GM12865 (cell line): ENCODE measurements at places on chromosomes 1 and 21.

DNA sequence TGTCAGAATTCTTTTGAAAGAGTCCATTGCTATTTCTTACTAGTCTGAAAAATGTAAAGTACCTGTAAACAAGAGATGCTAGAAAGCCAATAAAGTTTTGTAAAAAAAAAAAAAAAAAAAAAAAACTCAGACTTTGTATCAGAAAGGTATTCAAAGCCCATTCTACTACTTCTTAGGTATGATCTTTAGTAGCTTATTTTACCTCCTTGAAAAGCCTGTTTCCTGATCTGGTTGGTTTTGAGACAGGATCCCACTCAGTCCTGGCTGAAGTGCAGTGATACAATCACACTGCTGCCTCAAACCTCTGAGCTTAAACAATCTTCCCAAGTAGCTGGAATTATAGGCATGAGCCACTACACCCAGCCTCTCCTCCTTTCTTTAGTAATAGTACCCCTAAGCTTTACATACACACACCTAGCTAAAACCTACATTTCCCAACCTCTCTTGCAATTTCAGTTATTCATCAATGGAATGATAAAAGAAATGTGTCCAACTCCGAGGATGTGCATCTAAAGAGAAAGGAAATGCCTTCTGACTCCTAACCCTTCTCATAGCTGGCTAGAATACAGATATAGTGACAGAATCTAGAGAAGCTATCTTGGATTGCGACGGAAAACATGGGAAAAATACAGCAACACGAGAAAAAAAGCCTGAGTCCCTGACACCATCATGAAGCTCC lies 30.6 kb downstream of the EPS15 start:
- DNase-seq = no peak

GRCh38 chr1:169044296-169044695 lies 62.2 kb upstream of the ATP1B1 start:
- DNase-seq = peak; percentile 77

GRCh38 chr1:242788771-242789170 lies 264.3 kb upstream of the PLD5 start:
- DNase-seq = peak; percentile 24

DNA sequence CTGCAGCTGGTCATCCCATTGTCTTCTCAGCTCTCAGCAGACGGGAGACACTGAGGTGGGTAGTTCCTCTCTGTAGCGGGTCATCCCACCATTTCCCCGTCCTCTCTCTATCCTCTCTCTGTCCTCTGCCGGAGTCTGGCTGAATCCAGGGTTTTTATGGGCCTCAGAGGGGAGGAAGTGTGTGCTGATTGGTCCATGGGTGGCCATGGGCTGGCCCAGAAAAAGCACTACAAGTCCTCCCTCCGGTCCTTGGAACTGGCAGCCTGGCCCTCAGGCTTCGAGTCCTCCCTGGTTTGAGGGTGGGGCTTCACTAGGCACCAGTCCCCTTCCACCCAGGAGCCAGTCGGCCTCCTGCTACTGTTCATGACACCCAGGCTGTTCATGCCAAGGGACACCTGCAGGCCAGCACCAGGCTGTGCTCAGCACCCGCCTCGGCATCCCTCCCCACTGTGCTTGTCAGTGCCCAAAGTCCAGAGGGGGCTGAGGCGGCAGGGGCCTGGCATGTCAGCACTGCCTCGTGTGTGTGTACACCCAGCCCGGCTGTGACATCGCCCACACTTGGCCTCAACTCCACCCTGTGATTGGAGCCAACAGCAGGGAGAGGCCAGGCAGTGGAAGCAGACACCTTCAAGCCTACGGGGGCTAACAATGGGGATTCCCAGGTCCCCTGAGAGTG lies 23.0 kb upstream of the LRRC8C start:
- no peak for DNase-seq

- peak; percentile 56 for DNase-seq
Measured at GRCh38 chr1:46735708-46736324, 16.9 kb upstream of the EFCAB14 start.

GRCh38 chr1:219086956-219087469 lies 86.7 kb upstream of the LYPLAL1 start:
- no peak for DNase-seq

- no peak for DNase-seq
Measured at GRCh38 chr1:112143871-112144441, 154.5 kb upstream of the KCND3 start.

DNA sequence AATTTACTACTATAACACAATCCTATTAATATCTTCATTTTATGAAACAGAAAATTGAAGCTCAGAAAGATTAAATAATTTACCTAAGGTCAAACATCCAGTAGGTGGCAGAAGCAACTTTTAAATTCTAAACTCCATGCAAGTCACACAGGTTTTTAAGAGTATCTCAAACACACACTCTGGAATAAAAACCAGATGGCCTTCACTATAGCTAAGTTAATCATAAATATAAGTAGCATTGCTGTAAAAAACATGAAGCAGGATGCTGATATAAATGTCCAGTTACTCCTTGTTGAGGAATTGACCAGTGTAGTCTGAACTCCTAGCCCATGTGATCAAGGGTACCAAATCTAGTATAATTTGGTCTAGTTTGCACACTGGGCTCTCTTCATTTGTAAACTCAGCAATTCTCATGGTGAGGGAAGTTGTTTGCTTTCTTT lies 9.4 kb upstream of the FMO3 start:
- DNase-seq = peak; percentile 7

GRCh38 chr1:178407655-178408054 lies 89.1 kb downstream of the CLEC20A start:
- DNase-seq = no peak

DNA sequence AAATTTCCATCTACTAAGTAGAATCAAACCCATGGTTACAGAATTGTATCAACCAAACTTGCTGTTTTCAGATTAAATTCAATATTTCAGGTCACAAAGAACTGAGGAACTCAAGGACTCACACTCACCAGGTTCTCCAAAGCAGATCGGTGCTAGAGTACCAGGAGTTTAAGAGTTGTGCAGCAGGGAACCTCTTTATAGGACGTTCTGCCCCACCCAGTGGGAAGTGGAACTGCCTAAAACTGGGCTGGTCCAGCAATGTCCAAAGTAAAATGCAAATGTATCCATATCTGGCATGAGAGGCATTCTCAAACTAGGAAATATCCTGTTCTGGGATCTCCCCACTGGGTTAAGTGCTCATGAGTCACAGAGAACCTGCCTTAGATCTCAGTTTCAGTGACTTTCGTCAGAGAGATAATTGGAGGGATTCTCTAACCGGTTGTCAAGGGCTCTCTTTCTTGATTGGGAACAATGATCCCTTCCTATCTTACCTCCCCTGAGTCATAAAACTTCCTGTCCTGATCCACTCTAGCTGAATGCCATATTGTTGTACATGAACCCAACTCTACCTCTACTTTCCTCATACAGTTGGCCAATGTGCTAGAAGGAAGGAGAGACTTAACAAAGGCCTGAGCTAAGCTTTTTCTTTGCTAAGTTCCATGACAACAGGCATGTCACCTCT lies at the start of gene SPRR2D:
Gene SPRR2D (minus strand): TSS at position 171 of the 682 bp plus-strand sequence. CDS start 774 bp downstream, outside the sequence.
- no peak for DNase-seq

- DNase-seq = no peak
Measured at GRCh38 chr1:33393524-33393923, 37.4 kb downstream of the PHC2 start.
